Activated T-cell treated with anti-CD3 and anti-CD28 coated beads, Interleukin-2, amount 50 U/mL, for 24 hours (primary cell): ENCODE measurements at places on chromosomes 4 and X.

DNA sequence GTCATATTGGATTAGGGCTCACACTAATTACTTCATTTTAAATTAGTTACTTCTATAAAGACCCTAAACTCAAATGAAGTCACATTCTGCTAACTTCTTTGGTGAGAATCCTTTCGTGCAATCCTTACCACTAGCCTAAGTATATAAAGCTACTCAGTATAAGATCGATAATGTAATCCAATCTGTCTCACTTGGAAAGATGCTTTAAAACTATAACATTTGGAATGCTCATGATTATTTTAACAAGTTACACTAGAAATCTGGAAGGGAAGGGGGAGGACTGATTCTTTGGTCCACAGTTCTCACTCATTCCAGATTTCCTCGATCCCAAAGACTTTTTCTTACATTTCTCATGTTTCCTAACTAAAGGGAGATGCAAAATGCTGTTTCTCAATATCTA, 336.4 kb upstream of the SLIT2 start:
- DNase-seq, result no peak

- no peak for DNase-seq
Observed at GRCh38 chr4:10093801-10094552, 22.6 kb downstream of the WDR1 start.

GRCh38 chrX:122434942-122435341, 749.1 kb upstream of the GRIA3 start:
- no peak for DNase-seq

- DNase-seq, result no peak
Observed at GRCh38 chrX:84144281-84144680, 43.7 kb downstream of the RPS6KA6 start.

- no peak for DNase-seq
Observed at GRCh38 chrX:51860679-51861078, 32.7 kb upstream of the MAGED1 start.

DNA sequence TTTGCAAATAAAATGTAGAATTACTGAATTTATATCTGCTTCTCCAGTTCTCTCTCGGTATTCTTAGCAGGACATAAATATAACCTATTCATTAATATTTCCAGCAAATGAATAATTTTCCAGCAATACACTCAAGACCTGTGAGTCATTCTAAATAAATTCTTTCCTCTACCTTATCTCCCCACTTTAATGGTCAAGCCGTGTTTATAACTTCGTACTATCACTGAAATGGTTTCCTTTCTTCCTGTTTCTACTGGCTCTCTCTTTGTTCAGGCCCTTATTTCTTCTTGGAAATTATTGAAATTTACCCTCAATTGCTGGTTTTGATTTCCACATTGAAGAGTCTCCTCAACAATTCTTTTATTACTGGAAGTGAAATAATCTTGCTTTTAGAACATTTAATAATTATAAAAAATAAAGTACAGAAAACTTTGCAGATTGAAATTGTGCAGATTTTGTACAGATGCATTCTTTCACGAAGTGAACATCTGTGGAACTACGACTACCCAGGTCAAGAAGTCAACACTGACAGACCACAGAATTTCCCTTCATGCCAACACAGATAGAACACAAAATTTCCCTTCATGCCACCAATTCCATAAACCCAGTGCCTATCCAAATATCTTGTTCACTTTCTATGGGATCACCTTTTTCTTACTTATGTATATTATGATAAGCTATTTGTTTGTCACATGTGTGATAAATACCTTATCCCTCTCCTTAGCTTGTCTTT, 205.7 kb downstream of the FAT4 start:
- DNase-seq, result no peak
